T-helper 17 cell (primary cell): ENCODE measurements at places on chromosomes 2 and 18.

DNA sequence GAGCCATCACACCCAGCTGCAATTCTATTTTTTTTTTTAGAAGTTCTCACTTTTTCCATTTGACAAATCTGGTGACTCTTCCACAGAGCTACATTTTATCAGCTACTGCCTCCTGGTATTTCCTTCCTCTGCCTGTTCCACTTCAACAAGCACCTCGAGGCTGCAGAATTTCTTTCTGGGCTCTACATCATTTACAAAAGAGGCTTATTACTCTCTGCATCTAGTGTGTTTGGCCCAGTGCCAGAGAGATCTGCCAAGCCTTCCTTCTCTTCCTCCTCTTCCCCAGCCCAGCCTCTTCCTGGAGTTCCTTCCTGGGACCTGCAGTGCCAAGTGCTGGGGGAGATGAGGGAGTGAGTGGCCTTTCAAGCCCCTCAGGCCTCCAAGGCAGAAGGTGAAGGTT is 119.6 kb upstream of the ITGA6 start:
- DNase-seq = no peak

- no peak for DNase-seq
Measured at GRCh38 chr2:174094542-174094941, 129.4 kb upstream of the SP3 start.

GRCh38 chr2:26552641-26553374 is 74.9 kb upstream of the OTOF start:
- no peak for DNase-seq

GRCh38 chr18:2222270-2223185 is 348.8 kb downstream of the METTL4 start:
- no peak for DNase-seq

- no peak for DNase-seq
Measured at GRCh38 chr2:3729786-3730185, 26.4 kb downstream of the DCDC2C start.

GRCh38 chr18:23228102-23229061 is 93.1 kb downstream of the CABLES1 start:
- no peak for DNase-seq

DNA sequence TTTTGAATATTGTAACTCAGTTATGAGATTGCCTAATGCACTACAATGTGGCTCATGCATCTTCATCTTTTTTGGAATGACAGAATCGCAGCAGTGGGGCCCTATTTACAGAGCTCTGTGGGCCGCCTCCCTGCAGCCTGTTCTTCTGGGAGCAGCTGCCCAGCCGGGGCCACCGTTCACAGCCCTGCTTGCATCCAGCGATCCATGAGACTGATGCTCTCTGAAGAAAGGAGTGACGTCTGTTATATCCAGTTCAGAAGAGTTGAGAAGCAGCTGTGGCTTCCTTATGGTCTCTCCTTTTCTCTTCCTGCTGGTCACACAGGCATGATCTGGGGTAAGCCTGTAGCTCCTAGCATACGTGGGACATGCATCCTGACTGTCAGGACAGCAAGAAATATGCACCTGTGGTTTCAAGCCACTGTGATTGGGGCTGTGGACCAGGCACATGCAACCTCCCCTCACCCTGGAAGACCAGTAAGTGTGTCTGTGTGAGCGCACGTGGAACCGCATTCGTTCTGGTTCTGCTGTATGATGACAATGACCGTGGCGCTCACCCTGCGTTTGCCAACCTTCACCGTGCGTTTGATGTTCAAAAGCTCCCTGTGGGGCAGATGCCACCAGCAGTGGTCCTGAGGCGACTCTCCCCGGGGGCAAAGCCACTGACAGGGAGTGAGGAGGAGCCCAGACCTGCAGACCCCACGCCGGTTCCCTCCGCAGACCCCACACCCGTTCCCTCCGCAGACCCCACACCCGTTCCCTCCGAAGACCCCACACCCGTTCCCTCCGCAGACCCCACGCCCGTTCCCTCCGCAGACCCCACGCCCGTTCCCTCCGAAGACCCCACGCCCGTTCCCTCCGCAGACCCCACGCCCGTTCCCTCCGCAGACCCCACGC is 189.8 kb downstream of the TMEM18 start:
- DNase-seq = no peak
